ENCODE measurements at places on chromosomes 6 and 20.

DNA sequence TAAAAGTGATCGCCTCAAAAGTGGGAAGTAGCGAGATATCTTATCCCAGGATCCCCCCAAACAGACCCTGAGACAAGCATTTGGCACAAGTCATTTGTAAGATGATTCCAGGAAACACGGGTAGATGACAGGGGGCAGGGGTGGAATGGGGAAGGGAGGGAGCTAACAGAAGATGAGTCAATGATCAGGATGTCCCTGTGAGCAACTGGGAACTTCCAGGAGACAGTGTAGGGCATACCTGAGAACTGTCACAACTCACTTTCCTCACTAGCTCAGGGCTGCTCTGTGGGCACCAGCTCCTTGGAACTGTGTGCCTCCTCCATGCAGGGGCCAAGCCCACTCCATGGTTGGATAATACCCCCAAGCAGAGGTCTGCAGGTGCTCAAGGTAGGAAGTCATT, 38.5 kb upstream of the VSX1 start:
- no peak for DNase-seq

- DNase-seq = no peak
Measured at GRCh38 chr6:10411971-10412460, 2.9 kb downstream of the TFAP2A start.

- no peak for DNase-seq
Measured at GRCh38 chr20:38727607-38728190, 3.4 kb downstream of the SLC32A1 start.

GRCh38 chr20:63594043-63594561, 20.1 kb upstream of the HELZ2 start:
- DNase-seq = no peak

DNA sequence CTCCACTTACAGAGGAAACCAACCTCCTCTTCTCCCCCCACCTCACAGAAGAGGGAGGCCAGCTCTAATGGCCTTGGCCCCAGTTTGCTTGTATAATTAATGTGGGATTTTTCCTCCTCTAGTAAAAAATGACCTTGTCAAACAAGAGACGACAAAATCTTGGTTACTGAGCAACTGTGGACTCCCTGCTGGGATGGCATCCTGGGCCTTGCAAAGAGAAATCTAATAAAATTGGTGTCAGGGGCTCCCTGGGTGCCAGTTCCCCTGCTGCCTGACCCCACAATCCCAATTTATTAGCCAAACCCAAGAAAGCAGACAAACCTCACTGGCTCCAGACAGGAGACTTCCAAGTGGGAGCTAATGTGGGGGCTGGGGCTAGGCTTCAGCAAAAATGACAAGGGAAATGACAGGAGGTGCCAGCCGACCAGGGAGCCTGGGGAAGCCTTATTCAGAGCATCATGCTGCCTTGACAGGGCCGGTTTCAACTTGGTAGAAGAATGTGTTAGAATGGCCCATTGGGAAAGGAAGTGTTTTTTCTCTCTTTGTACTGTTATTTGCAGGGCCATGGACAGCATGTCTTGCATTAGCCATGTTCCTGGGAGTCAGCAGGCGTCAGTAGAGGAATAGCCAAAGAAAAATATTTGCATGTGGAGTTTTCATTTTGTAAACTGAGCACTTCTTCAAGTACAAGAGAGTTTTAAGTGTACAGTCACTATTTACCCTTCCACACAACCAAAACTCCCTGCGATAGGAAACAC, 816.9 kb downstream of the DHX35 start:
- no peak for DNase-seq

DNA sequence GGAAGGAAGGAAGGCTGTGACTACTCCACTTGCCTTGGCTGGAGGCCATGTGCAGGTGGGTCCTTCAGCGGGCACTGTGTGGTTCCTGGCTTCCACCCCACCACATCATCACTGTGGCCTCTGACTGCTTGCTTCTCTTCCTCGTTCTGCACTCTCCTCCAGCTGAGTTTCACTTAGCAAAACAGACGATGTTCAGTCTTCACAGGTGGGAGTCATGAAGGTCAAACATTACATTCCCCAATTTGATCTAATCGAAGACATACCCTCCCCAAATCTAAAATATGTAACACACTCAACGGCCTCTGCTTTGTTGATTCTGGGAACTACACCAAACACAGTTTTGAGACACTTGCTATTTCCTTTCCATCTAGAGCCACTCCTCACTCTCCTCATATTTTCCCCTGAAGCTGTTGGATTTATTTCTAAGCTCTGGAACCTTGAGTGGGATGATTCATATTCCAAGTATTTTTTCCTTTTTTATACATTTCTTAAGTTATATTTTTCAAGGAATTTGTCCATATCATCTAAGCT, 132.5 kb upstream of the FOXA2 start:
- no peak for DNase-seq

DNA sequence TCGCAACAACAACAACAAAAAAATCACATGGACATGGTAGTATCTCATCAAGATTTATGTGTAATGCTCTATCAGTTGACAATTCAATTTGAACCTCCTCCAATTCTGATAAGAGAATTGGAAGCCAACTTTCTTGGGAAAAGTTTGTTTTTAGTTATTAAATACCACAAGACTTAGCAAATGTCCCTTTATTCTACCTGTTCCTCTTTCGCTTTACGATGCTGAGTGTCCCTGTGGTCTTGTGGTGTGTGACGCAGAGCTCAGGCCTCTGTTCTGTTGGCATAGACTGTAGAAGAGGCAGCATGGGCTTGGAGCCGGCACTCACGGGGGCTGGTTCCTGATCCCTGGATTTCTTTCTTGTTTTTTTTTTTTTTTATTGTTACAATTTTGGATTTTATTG, 76.7 kb downstream of the PSMB1 start:
- DNase-seq = no peak

GRCh38 chr6:13558718-13559117, 15.7 kb upstream of the SIRT5 start:
- DNase-seq = no peak

DNA sequence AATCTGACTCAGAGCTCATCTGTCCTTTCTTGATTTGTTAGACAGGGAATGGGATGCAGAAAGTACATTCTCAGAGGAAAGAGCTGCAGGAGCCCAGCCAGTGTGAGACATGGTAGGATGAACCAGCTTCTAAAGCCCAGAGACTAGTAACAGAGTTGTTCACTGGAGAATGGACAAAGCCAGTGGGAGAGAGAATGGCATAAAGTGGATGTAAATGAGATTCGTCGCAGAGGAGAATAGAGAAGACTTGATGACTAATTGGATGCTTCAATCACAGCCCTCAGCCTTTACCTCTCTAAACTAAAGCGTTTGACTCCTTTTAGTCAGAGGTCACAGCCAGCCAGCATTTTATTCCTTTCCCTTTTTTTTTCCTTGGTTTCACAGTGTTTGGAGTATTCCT, 25.5 kb upstream of the L3MBTL3 start:
- no peak for DNase-seq

GRCh38 chr6:110324548-110324947, 33.6 kb downstream of the METTL24 start:
- no peak for DNase-seq

GRCh38 chr6:159233365-159234101, 64.3 kb downstream of the FNDC1 start:
- no peak for DNase-seq

DNA sequence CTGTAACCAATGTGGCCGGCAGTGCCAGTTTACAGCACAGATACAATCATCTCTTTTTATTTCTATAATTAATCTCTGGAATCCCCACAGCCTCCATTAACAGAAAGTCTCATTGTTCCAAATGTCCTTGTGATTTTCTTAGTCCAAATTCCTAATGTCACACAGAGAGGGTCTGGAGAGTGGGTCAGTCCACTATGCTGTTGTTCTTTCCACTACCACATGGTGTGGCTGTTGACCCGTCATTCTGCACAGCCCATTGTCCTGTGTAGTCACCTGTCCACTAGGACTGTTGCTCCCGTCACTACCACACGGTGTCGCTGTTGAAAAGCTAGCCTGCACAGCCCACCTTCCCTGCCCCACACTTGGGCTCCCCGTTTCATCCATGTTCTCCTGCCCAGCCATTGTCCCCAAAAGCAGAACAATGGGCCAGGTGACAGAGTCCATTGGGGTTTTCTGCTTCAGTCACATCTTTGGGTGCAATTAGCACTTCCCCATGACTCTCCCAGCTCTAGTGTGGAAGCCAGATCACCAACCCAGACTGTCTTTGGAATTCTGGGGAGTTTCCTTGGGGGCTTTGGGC, 8.6 kb upstream of the LBP start:
- DNase-seq = no peak

GRCh38 chr6:40738551-40739193, 151.5 kb upstream of the LRFN2 start:
- no peak for DNase-seq

Data from stimulated activated CD4-positive, alpha-beta T cell treated with anti-CD3 and anti-CD28 coated beads, TNF-alpha, amount 100 ng/mL, for 1 hour (primary cell).